T-helper 22 cell (primary cell): ENCODE measurements at places on chromosomes 12 and 14.

- DNase-seq = no peak
Observed at GRCh38 chr14:68362846-68363245, 430.0 kb downstream of the ZFP36L1 start.

- no peak for DNase-seq
Observed at GRCh38 chr12:50518090-50518489, 13.3 kb downstream of the DIP2B start.

- DNase-seq = no peak
Observed at GRCh38 chr12:45863332-45863731, 127.0 kb downstream of the SCAF11 start.

GRCh38 chr12:124940393-124941169 lies 26.1 kb upstream of the UBC start:
- DNase-seq = peak; percentile 66

- no peak for DNase-seq
Observed at GRCh38 chr12:128571906-128572810, 251.6 kb downstream of the SLC15A4 start.

DNA sequence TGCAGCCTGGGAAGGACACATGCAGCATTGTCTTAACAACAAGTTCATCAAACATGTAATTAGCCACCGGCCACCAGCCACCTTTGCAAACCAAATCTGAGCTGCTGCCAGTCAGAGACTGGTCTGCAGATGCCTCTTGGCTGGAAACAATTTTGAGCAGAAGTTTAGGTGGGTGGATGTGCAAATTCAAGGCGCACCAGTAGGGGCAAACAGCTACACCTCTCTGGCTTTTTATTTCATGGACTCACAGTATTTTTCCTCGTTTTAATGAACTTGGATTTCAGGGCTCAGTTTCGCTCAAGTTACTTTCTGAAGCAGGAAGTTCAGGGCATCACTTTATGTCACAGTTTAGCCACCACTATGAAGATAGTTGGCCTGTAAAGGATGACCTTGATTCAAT lies 94.3 kb downstream of the OTX2 start:
- no peak for DNase-seq

DNA sequence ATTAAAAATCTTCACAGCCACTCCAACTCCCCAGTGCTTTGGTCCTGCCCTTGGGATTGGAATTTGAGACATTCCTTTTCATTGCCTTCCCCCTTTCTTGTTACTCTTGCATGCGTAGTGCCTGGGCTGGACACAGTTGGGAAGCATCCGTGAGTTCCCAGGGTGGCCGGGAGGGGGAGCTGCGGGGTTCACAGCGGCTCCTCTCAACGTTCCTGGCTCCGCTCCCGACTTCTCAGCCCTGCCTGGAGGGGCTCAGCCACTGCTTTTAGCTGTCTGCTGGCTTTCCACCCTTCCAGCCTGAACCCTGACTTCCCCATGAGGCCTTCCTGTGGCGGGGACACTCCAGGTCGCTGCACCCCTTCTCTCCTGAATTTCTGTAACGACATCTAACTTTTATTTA lies 3.2 kb downstream of the TEX52 start:
- DNase-seq = no peak

DNA sequence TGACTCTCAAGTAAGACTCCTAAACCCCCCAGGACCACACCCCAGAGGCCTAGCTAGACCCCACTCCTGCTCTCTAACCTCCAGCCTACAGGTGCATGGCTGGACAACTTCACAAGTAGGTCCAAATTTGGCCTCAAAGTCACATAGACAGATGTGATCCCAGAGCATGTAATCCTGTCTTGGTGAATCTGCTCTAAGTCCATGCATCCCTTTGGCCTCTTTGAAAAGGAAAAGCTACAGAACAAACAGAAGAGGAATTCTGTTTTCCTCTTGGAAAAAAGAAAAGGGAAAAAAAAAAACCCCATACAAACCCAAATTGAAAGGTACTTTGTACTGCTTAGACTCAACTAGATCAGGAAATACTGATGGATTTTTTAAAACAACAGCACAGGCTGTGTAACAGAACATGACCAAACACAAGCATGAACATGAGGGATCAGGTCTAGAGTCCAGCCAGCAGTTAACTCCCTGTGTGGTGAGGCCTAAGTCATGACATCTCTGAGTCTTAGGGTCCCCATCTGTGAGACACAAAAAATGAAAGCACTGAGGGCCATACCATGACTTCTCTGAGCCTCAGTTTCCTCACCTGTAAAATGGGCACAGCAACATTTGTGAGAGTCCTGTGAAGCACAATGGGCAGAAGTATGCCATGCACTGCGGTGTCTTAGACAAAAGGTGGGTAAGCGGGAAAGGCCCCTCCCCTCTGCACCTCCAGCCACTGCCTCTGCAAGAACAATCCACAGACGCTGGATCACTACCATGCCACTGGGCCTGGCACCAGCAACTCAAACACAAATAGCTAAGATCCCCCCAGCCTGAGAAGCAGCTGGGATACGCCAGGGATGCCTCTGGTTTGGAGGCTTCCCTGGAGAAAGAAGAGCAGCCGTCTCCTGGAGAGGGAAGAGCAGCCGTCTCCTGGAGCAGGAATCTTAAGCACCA lies 9.9 kb downstream of the PITPNM2 start:
- DNase-seq = no peak

- DNase-seq = no peak
Observed at GRCh38 chr12:86948851-86949250, 692.7 kb upstream of the MGAT4C start.

DNA sequence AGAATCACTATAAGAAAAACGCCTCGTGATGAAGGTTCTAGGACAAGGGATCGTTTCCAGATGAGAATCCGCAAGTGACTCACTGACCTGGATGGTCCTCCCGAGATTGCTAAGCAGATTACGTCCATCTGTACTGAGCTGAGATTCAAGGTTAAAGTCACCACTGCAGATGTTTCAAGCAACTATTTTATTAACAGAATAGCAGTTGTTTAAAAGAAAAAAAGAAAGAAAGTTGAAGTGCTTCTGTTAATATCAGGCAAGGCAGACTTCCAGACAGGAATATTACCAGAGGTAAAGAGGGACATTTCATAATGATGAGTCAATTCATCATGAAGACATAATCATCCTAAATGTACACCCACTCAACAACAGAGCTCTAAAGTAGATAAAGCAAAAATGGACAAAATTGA lies 17.9 kb downstream of the PXN start:
- DNase-seq = no peak

DNA sequence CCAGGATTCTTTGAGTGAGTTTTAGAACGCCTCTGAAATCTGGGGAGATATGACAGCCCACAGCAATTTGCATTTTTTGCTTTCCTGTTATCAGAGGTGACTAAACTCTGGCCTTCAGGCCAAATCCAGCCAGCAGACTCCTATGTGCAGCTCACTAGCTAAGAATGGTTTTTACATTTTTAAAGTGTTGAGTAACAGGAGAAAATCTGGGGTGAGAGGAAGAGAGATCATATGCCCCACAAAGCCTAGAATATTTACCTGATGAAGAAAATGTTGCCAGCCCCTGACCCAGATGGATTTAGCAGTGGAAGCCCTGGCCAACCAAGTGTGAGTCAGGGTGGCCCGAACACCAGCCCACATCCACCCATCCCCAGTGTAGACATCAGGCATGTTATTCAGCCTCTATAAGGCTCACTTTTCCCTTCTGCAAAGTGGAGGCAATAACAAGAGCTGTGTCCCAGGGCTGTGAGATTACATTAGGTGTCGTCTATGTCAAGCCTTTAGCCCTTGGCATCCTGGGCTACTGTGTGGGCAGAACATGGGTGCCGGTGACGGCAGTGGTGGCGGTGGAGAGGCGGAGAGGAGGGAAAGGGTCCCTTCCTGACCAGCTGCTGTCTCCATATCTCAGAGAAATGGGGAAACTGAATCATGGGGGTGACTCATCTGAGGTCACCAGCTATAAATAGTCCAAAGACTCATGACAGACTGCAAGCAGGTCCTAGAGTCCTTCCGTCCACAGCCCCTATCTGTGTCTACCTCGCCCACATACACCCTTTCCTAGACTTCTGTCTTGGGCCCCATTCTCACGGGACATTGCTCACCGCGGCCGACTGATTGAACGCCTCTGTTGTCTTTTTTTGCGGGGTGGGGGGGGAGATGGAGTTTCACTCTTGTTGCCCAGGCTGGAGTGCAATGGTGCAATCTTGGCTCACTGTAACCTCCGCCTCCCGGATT lies 32.6 kb upstream of the CD9 start:
- no peak for DNase-seq

- no peak for DNase-seq
Observed at GRCh38 chr12:32431025-32431424, 31.7 kb downstream of the FGD4 start.

DNA sequence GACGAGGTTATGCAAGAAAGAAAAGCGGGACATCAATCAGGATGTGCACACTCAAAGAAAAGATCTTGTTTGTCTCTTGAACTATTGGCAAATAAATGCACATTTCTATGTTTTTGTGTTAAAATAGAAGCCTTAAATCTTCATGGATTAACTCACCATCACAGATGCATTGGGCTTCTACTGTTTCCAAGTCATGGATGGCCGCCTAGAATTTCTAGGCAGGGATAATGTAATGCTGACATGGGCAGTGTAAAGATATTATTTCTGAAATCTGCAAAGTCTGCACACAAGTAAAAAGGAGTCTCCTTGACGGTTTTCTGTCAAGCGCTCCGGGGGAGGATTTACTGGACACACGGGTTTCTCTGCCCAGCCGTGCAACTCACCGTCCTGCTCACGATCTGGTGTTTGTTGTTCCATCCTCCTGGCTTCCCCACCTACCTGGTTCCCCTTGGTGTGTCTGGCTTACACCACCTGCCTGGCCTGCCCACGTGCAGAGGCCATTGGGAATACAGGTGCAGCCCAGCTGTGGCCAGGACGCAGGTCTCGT lies 103.3 kb upstream of the FZD10 start:
- DNase-seq = no peak

GRCh38 chr12:109598428-109598854 lies 24.8 kb downstream of the MVK start:
- no peak for DNase-seq

DNA sequence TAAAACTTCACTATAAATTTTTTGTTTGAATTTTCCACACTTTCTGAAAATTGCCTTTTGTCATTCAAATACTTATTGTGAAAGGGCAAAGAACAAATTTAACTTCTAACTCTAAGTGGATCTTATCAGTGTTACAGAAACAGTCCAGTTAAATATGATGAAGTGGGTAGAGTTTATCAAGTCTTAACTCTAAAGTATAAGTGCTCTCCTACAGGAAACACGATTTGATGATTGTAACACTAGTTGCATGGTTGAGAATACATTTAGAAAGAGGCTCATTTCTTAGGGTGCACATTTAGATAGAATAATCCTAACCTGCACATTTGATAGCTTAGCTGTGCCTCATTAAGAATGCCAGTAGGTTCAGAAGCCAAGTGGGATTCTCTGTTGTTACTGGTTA lies 838.3 kb upstream of the ATXN7L3B start:
- no peak for DNase-seq

DNA sequence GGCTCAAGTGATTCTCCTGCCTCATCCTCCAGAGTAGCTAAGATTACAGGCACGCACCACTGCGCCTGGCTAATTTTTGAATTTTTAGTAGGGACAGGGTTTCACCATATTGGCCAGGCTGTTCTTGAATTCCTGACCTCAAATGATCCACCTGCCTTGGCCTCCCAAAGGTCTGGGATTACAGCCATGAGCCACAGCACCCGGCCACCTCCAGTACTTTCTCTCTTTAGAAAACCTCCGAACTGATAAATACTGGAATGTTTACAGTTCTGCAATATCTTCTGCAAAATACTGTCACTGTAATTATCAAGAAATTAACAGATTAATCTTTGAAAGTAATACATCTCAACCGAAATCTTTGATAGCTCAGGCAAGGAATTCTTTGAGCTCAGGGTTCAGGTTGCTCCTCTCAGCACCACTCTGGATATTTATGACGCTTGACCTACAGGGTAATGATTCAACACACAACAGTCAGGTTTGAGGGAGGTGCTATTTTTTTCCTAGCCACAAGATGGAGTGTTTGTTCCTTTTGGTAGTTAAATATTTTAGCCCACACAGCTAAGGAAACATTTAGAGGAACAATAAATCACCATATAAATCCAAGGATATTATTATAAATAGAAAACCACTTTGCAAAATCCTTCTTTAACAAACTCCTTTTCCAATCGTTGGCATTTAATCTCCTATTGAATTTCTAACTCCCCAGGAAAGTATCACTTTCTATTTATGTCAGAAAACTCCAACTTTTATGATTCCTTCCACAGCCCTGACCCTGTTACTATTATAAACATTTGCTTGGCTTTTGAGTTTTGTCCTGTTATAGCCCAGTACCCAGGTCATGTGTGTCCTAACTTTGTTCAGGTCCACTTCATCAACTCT lies 48.6 kb upstream of the GTF2A1 start:
- no peak for DNase-seq

- DNase-seq = no peak
Observed at GRCh38 chr14:95143808-95144620, 13.3 kb downstream of the DICER1 start.

GRCh38 chr12:102950107-102950949 lies 7.1 kb upstream of the ASCL1 start:
- DNase-seq = no peak

DNA sequence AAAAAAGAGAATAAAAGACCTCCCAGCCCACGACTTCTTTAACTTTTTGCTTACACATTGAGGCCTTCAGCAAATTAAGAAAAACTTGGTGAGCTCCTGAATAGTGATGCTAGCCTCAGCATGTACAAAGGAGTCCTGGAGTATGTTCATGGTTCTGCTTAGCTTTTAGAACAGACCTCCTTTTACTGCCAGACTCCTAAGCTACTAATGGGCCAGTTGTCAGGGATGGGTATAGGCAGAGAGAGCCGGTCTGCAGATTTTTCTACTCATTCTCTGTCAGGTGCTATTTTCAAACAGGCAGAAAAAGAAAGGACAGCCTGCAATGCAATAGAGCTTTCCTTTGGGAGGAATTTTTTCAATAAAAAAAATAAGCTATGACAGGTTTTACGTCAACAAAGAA lies 81.9 kb upstream of the REP15 start:
- DNase-seq = no peak

- DNase-seq = no peak
Observed at GRCh38 chr12:109137055-109137454, 20.7 kb downstream of the ACACB start.

- DNase-seq = no peak
Observed at GRCh38 chr14:20799456-20799891, 3.2 kb downstream of the RNASE1 start.

- no peak for DNase-seq
Observed at GRCh38 chr12:49537752-49538509, 899 bp upstream of the KCNH3 start.

- DNase-seq = no peak
Observed at GRCh38 chr12:5247144-5247543, 184.8 kb upstream of the NTF3 start.

GRCh38 chr14:93905623-93906022 lies 21.5 kb upstream of the FAM181A start:
- DNase-seq = no peak

DNA sequence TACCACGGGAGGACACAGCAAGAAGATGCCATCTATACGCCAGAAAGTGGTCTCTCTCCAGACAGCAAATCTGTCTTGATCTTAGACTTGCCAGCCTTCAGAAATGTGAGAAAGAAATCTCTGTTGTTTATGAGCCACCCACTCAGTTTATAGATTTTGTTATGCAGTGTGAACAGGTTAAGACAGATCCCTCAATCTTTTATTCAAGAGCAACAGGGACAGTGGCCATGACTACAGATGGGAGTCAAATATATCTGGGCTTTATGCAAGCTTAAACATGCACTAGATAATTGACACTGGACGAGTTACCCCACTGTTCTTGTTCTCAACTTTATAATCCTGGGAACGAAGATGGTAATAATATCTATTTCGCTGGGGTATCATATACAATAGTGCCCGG lies 288.7 kb downstream of the RPAP3 start:
- no peak for DNase-seq
